ENCODE measurements at places on chromosomes 3 and 15.

- DNase-seq: no peak
These were observed 32.8 kb upstream of the STRIT1 start for GRCh38 chr3:155326244-155326643.

DNA sequence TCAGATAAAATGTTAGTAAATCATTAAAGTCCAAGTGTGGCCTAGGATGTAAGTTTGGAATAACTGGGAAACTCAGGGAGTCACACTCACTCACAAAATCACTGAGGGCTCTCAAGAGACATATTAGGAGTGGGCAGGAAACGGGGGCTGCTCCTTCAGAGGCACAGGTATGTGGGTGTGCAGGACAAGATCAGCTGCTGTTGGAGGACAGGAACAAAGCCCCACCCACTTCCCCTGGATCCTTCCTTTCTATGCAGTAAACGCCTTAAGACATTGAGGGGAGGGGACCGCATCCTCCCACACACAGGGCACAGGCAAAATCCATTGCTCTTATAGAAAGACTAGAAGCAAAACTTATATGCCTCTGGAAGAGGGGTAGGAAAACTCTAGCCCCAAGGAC is 30.2 kb downstream of the TM2D3 start:
- DNase-seq: no peak

DNA sequence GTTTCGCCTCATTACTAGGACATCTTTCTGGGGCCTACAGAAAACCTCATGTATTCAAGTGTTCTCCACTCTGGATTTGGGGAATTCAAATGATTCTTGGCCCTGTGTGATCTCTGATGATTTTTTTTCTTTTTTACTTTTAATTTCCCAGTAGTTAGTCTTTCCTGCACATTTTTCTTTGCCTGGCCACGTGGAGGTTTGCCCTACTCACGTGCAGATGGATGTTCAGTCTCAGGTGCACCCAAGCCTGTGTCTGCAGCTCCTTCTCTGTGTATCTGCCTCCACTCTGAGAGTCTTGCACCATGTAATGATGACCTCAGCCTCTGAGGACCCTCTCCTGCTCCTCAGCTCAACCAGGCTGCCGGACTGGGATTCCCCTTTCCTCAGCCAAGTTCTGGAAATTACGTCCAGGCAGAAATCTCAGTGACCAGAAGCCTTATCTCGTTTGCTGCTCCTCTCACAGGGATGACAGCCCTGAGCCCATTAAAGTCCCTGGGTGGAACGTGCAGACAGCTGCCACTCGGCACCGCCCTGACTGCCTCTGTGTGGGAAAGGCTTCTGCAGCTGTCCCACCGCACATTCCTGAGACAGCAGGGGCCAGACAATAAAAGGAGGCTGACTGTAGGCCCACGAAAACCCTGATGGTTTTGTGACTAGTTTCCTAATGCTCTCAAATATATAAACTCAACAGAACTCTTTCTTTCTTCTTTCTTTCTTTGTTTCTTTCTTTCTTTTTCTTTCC is 31.4 kb upstream of the GABRB3 start:
- DNase-seq: no peak

DNA sequence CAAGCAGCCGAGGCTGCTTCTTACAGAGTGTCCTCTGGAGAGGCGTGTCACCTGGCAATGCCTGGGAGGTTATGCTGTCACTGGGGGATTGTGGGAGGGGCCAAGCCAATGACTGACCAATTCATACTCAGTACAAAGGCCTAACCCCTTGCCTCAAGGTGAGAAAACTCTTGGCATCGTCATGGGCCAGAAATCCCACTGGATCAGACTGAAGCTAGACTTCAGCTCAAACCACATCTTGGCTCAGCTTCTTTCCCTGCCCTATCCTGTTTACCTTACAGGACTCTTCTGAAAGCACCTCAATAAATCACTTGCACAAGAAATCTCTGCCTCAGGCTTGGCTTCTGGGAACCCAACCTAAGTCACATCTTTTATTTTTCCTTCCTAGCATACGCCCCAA is 9.5 kb downstream of the ANAPC13 start:
- no peak for DNase-seq

GRCh38 chr3:8317661-8318649 is 183.7 kb upstream of the LMCD1 start:
- no peak for DNase-seq
